ENCODE measurements at places on chromosomes 3 and 15. TPM values are rescaled to one million over a fixed set of nuclear protein-coding genes. Genes with fewer than 3 reads are reported as not detected.

Gene SNX22
- 9.4 TPM for total RNA-seq

Gene MCCC1
- 22.0 TPM for total RNA-seq

Gene SCN5A
- 0.05 TPM for total RNA-seq

Gene CHST2
- 15.6 TPM for total RNA-seq

GRCh38 chr3:41652931-41653330 lies 309.0 kb downstream of the ULK4 start:
- no peak overlapping the region for H3K4me3 ChIP-seq
- H3K36me3 ChIP-seq, result no peaks in the 10 kb centered on the region
- no peak for DNase-seq
- no peak overlapping the region for H3K27ac ChIP-seq
- no peaks in the 10 kb centered on the region for H3K4me1 ChIP-seq
- H3K27me3 ChIP-seq, result no peaks in the 10 kb centered on the region

GRCh38 chr3:140207541-140207940 lies 272.6 kb downstream of the CLSTN2 start:
- H3K4me1 ChIP-seq, result no peaks in the 10 kb centered on the region
- H3K4me3 ChIP-seq, result no peak overlapping the region
- H3K36me3 ChIP-seq, result no peaks in the 10 kb centered on the region
- no peak for DNase-seq
- no peak overlapping the region for H3K27ac ChIP-seq
- no peaks in the 10 kb centered on the region for H3K27me3 ChIP-seq
